ENCODE measurements at places on chromosomes 6 and 20.

DNA sequence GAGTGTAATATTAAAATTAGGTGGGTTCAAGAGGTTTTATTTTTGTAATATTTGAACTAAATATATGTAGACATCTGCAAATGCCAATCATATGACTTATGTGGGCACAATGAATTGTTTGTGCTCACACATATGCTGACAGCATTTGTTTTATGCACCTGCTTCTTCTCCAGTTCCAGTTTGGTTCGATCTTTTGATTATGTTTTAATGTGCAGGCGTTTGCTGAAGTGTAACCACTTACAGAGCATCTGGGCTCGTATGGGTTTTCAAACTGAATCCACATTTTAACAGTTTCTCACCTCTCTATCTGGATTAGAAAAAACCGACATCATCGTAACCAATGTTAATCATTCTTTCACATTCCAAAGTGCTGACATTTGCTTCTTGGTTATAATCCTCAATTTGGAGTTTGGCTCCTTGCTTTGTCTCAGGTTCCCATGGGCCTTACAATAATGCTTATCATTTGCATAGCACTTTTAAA is 129.1 kb upstream of the SPACA1 start:
- DNase-seq, result no peak

GRCh38 chr20:16573001-16573965 is at the start of gene KIF16B:
TSS of gene KIF16B (minus strand) at chr20:16573448. CDS start at chr20:16573275, 173 bp downstream.
- DNase-seq, result peak; percentile 97

GRCh38 chr20:37162646-37163045 is 16.5 kb upstream of the RPN2 start:
- DNase-seq, result no peak

- no peak for DNase-seq
Measured at GRCh38 chr20:50722424-50723155, 8.8 kb upstream of the PARD6B start.

DNA sequence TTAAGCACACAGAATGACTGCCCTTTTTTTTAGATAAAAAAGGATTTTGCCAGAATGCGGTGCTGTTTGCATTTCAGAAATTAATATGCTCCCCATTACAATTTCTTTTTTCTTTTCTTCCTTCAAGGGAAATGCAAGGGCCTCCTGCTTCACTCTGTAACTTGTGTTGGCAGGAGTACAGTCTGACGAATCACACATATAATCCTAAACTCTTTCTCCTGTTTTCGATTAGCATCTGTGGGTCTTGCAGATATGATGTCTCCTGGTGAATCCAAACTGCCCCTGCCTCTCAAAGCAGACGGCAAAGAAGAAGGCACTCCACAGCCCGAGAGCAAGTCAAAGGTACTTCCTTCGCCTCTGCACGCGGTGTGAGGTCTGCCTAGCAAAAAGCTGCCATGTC is 149.5 kb downstream of the TMEM242 start:
- DNase-seq, result no peak

Data from neural progenitor cell (in vitro differentiated cells).